ENCODE measurements at places on chromosomes 12 and 14.
A peak's percentile ranks its signal among the peaks of the same experiment; 100 is the strongest.

DNA sequence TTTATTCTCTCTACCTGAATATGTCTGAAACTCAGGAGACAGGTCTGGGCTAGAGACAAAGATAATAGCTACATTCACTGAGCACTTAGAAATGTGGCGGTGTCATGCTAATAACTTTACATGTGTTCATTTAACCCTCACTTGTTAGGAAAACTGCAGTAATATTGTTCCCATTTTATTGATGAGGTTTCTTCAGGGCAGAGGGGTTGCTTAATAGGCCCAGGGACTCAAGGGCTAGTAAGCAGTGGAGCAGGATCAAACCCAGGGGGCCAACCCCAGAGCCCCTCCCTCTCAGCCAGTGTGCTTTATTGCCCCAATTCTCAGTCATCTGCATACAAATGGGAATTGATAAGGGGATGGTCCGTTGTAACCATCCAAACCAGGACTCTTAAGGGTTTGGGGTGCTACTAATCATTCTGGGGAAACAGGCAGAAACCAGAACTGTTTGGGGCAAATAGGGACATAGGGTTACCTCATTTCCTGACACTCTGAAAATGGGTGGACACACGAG lies 142.8 kb upstream of the AMIGO2 start:
- DNase-seq = no peak

GRCh38 chr12:47904713-47905709 lies at the start of gene VDR:
VDR (minus strand) TSS chr12:47904994; CDS start chr12:47879113, 25,881 bp downstream.
- no peak for DNase-seq

DNA sequence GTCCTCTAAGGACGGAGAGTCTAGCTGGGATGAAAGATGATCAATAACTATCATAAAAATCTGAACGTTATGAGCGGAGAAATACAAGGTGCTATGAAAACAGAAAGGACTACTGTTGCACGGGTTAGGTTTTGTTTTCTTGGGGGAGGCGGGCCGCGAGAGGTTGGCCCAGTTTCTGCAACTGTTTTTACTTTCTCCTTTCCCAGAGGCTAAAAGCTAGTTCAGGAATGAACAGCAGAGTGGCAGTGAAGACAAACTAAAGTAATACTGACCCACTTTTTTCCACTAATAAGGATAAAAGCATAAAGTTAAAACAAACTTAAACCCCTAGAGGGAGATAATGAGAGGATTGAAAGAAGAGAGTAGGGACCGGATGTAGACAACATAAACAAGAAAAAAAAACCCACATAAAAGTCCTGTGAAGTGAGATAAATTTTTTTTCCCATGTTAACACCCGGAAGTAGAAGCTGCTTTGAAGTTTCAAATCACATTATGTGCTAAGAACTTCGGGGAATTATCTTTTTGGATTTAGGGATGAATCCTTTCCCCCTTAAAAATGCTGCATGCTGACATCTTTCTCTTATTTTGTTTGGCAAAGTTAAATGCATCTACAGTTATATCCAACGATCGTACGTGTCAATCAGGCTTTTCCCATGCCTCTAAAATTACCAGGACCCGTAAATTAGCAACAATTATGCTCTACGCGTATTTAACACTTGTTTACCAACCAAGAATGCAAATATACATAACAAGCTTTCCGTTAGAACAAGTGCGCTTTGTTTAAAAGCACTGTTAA lies 1.0 kb upstream of the CDK17 start:
- DNase-seq = no peak

- no peak for DNase-seq
Observed at GRCh38 chr12:45660330-45660729, 69.2 kb upstream of the ARID2 start.

DNA sequence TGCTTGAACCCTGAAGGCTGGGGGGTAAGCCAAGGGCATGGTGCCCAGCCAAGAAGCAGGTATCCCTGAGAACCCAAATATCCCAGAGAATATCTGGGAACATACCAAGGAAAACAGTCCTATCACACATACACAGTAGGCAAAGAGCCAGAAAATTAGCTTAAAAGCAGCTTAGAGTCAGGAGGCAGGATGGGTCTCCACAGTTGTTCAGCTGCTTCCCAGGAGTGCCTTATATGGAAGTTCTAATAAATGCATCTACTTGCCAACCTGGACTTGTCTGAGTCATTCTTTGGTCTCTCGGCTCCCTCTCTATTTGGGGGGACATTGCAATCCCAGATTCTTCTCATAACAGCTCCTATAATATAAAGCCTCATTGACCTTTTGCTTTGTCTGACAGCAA lies 9.0 kb upstream of the GPR135 start:
- no peak for DNase-seq

DNA sequence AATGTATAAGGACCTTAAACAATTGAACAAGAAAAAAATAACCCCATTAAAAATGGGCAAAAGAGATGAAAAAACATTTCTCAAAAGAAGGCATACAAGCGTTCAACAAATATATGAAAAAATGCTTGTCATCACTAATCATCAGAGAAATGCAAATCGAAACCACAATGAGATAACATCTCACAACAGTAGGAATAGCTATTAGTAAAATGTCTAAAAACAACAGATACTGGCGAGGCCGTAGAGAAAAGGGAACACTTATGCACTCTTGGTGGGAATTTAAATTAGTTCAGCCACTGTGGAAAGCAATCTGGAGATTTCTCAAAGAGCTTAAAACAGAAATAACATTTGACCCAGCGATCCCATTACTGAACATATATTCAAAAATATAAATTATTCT lies 769.8 kb upstream of the MGAT4C start:
- DNase-seq = no peak

DNA sequence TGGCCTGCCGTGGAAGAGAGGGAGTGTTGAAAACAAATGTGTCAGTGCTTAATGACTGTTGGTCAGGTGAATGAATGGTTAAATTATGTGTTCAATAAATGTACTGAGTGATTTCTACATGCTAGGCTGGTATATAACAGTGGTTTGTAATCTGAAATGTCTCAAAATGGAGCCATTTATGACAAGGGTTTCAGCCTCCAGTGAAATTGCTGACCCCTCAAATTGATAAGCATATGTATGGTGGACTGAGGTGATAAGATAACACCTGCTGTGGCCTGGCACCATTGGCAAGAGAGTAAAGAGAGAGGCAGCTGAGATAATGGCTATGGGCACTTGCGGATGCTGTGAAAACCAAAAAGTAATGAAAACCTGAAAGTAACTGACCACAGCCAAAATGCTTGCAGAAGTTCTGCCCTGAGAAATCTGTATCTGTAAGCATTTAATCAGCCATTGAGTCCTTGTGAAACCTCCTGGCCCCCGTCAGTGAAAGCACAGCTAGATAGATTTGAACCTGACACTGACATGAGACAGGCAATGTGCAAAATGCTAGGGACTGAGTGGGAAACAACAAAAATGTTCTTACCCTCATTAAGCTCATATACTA lies 1.4 kb upstream of the BCAT1 start:
- DNase-seq = no peak

- no peak for DNase-seq
Observed at GRCh38 chr12:109589240-109589590, 15.6 kb downstream of the MVK start.

DNA sequence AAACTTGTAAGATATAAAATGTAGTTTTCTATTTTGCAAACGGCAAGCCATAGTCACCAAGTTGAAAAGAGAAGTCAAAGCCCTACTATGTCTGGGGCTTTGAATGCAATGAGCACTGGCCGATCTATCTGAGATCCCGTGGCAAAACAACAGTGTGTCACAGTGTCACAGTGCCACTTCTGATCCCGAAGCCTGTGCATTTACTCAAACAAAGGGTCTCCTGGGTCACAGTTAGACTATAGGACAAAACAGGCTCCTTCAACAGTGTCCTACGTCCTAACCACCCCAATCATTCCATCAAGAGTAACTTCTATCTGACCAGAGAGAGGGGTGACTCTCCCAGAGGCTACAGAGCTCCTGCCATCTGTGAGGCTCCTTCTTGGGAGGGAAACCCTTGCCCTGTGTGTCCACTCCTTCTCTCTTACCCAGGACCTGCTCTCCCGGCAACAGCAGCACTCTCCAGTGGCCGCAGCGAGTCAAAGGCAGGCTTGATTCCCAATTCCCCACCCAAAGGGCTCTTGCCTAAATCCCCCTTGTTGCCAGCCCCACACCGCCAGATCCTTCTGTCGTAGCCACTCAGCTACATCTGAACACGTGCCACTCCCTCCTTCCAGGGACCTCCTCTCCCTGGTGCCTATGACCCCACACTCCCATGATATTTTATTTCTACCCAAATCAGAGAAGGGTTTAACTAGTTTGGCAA lies 14.0 kb upstream of the SELPLG start:
- DNase-seq = no peak

GRCh38 chr12:30764251-30764650 lies 9.5 kb upstream of the CAPRIN2 start:
- peak; percentile 25 for DNase-seq

- DNase-seq = no peak
Observed at GRCh38 chr12:106000382-106001104, 138.2 kb downstream of the NUAK1 start.

DNA sequence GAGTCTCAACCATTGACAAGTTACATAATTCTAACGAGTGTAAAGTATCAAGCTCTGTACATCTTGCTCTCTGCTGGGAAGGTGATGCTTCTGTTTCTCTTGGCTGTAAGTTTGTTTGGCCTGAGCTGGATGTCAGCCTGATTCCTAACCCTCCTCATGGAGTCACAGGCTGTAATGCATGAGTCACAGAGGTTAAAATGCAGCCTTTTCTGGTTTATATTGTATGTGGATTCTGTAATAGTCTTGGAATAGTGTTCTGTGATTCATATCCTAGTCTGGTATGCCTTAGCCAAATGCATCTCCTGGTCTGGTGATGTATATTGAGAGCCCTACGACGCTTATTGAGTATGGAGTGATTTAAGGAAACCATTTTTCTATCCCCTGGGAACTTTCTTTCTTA lies 104.5 kb upstream of the FRMD6 start:
- DNase-seq = no peak

- DNase-seq = no peak
Observed at GRCh38 chr12:69167648-69168165, 71.7 kb upstream of the CPSF6 start.

GRCh38 chr12:42564556-42564955 lies 25.0 kb downstream of the PRICKLE1 start:
- DNase-seq = no peak

GRCh38 chr12:20507711-20508110 lies 139.4 kb downstream of the PDE3A start:
- DNase-seq = no peak

DNA sequence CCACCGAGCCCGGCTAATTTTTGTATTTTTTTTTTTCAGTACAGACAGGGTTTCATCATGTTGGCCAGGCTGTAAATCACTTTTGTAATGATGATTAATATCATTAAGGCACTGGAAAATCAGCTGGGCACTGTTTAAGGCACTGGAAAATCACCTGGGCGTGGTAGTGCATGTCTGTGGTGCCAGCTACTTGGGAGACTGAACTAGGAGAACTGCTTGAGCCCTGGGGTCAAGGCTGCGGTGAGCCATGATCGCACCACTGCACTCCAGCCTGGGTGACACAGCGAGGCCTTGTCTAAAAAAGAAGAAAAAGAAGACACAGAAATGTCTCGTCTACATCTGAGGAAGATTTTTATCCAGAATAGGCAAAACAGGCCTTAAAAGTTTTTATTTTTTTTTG lies 12.7 kb downstream of the SLC11A2 start:
- DNase-seq = no peak

DNA sequence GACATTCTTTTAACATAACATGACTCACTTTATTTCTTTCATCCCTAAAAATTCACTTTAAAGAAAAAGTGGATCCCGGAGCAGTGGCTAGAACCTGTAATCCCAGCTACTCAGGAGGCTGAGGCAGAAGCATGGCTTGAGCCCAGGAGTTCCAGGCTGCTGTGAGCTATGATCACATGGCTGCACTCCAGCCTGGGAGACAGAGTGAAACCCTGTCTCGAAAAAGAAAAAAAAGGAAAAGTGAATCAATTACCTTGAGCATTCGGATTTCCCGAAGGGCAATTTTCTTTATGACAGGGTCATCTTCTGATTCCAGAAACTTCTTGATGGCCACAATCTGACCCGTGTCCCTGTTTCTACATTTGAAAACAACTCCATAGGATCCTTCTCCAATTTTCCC lies 1.2 kb downstream of the CDKL1 start:
- no peak for DNase-seq

DNA sequence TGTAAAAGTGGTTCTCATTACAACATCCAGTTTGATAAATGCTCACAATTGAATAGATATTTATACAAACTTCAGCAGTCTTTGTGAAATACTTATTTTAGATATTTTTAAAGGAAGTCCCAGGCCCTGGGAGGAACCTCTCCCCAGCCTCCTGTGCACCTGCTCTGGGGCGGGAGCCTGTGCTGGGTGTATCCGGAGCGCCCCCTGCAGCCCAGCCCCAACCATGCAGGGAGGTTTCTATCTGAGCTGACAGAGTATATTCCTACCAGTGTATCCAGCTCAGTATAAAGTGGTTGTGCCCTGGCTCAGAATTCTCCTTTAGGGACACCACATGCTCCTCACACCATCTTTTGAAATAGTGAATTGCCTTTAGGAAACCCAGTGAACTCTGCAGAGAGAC lies 851.8 kb downstream of the TMEM121 start:
- DNase-seq = no peak

DNA sequence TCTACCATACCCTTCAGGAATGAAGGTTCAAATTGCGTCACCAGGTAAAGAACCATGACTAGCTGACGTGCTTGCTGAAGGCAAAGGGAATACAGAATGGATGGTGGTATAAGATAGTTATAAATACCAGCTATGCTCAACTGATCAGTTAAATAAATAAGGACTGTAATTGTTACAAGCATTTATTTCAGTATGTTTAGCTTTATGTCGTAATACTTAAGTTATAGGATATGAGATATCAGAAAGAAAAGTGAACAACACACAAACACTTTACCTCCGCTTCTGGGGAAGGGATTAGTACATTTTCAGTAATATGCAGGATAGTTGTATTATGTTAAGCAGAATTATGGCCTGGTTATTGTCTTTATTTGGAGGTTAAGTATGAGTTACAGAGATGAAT lies 416.1 kb downstream of the BTG1 start:
- DNase-seq = no peak

- no peak for DNase-seq
Observed at GRCh38 chr14:70009961-70010360, 130.7 kb downstream of the SMOC1 start.

- no peak for DNase-seq
Observed at GRCh38 chr12:30782316-30783173, 27.8 kb upstream of the CAPRIN2 start.

DNA sequence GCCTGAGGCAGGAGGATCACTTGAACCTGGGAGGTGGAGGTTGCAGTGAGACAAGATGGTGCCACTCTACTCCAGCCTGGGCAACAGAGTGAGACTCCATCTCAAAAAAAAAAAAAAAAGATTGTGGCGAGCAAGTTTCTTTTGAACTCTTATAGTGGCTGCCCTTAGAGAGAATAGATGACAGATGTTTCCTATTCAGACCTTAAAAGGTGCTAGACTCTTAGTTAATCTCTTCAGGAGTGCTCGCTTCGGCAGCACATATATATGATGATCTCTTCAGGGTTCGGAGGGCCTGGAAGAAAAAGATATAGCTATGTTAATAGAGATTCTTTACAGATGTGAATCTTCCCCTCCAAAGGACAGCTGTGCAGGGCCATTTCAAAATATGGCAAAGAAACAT lies 73.1 kb upstream of the AMN1 start:
- no peak for DNase-seq
